Esophagus squamous epithelium (tissue), 5 donors: ENCODE measurements at places on chromosomes 6 and 20. TPM values are rescaled to one million over a fixed set of nuclear protein-coding genes. Genes with fewer than 3 reads are reported as not detected.

DNA sequence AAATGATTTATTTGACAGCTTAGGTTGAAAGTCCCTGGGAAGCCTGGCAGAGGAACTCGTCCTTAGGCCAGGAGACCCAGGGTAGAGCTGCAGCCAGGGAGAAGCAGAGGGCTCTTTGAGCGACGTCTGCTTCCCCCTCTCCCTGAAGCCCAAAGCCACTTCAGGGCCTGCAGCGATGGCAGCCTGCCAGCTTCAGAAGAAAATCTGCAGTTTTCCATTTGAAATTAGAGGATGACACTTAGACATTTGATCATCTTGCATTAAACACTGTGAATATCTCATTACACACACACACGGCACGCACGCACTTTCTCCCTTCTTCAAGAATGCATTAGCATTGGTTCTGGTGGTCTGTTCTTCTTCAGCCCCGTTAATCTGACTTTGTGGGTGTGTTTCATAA, 96.5 kb downstream of the PLEKHG1 start:
- DNase-seq: no peak

GRCh38 chr6:40187535-40188144, 253.4 kb upstream of the MOCS1 start:
- no peak for DNase-seq

MMP24 gene
- 0.06 TPM for total RNA-seq

- DNase-seq: no peak
Observed at GRCh38 chr6:126204598-126204997, 135.3 kb upstream of the CENPW start.

GRCh38 chr20:34180460-34181120, 60.6 kb upstream of the ASIP start:
- no peak for DNase-seq

PGK2 gene
- not detected for total RNA-seq

GRCh38 chr6:69894578-69895347, 28.4 kb downstream of the COL19A1 start:
- no peak for DNase-seq

DNA sequence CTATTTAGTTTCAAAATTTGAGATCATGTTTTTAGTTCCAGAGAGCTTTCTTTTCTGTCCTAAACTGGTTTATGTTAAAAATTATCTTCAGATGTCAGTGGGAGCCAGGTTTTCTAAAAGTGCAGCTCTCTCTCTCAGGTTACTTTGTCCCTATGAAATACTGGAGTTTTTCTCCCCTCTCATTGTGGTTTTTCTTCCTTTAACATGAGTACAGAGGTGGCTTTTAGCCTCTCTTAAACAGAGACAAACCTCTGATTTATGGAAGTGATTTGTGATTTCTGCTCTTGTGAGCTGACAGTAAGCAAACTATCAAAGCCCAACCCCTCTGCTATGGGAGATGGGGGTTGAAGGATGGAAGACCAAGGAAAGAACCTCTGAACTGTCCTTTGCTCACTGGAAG, 85.7 kb downstream of the LIN28B start:
- no peak for DNase-seq

- DNase-seq: no peak
Observed at GRCh38 chr6:21871831-21872230, 278.3 kb downstream of the SOX4 start.

DNA sequence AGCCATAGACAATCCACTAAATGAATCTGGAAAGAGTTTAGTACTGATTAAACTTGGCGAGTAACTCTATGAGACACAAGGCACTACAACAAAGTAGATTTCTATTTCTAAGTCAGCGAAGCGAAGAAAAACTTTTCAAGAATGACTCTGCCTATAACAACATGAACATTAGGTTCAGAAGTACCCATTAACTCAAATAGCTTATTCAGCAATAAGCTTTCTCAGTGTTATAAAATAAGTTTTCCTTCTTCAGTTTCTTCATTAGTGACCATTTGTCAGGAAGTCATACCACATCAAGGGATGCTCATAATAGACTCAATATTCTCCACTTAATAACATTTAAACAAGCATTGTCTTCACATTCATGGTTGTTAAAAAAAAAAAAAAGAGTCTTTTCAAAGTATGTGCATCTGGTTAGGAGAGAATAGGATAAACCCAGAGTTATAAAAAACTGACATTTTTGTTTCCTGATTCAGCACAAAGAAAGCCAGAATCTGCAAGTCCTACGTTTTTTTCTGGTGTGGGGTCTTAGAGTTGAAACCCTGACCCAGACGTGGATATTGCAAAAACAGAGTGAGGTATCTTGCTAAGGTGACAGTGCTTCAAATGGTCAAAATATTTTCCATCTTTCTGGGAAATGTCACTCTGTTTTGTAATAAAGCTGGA, 148.2 kb upstream of the PREP start:
- no peak for DNase-seq

CD40 gene
- 15.3 TPM for total RNA-seq

BNIP5 gene
- not detected for total RNA-seq

C20orf202 gene
- total RNA-seq: not detected

DNA sequence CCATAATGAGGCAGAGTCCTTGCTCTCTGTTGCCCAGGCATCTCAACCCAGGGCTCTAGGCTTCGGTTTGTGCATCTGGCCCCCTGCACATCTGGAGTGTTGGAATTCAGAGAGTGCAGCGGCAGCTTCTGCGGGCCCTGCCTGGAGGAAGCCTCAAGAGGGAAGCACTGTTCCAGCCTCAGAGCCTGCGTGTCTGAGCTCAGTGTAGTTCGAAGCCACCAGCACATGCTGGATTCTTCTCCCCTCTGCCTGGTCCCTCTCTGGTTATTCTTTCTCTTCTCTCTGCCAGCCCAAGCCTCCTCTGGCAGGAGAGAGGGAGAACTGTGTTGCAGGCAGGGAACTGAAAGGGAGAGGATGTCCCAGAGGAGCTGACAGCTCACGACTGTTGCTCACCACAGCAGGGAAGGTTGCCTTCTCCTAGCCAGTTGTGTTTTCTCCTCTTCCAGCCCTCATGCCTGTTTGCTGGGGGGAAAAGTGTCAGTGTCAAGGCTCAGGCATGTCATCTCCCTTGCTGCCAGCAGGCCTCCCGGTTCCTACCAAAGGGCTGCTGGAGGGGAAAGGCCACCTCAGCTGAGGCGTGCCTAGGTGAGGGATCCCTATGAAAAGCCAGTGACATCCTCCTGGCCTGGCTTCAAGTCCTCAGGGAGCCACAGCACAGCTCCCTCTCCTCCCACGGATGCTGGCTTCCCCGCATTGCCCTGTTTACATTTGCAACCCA, 126.0 kb upstream of the LRFN2 start:
- DNase-seq: no peak

PTCHD4 gene
- 0.19 TPM for total RNA-seq

ENPP5 gene
- 0.94 TPM for total RNA-seq

PABPC1L gene
- 5.9 TPM for total RNA-seq

GRCh38 chr6:14865531-14866100, 380.3 kb upstream of the JARID2 start:
- DNase-seq: no peak

C6orf141 gene
- total RNA-seq: 22.8 TPM

THBD gene
- 75.6 TPM for total RNA-seq

DNA sequence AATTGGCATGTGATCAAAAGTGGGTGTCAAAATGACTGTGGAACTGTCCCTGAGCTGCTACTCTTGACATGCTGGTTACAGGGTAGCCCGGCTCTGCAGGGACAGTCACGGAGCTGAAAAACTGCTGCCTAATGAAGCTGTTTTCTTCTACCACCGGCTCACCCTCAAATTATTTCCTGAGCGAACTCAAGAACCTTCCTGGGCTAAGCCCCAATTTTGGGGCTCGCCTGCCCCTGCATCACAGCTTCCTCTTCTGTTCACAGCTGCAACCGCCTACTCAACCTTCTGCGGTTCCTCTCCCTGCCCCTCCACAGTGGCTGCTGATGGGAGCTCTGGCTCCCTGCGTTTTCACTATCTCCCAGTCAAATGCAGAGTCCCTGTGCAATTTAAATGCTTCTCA, 110.8 kb upstream of the MLN start:
- no peak for DNase-seq

GSTA3 gene
- total RNA-seq: not detected

GRCh38 chr6:109052018-109052651, 42.5 kb downstream of the SESN1 start:
- no peak for DNase-seq

GRCh38 chr6:16849988-16850680, 88.9 kb upstream of the ATXN1 start:
- no peak for DNase-seq

DNA sequence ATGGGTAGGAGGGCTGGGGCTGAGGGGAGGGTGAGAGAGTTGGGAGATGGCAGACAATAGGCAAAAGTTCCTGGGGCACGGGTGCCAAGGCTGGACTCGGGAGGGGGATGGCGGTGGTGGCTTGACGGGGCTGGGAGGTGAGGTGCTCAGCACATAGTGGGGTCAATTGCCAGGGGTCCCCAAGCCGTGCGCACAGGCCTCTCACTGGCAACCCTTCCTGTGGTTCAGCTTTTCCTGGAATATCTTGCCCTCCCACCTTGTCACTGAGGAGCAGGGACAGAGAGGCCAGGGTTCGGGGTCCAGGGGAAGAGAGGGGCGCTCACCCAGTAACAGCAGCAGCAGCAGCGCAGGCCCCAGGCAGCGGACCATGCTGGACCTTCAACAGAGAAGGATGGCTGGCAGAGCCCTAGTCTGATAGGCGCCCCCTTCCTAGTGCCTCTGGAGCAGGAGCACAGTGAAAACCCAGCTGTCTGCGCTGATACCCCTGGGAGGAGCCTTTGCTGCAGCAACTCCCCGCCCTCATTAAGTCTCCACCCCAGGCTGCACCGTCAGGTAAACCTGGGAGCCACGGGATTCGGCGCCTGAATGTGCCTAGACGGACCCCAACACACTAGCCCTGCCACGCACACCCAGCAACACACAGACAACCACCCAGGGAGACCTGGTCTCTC, at the start of gene GFRA4:
Gene GFRA4 (minus strand): TSS at position 369 of the 671 bp plus-strand sequence. CDS start 0 bp downstream, at position 369.
- DNase-seq: no peak

DNA sequence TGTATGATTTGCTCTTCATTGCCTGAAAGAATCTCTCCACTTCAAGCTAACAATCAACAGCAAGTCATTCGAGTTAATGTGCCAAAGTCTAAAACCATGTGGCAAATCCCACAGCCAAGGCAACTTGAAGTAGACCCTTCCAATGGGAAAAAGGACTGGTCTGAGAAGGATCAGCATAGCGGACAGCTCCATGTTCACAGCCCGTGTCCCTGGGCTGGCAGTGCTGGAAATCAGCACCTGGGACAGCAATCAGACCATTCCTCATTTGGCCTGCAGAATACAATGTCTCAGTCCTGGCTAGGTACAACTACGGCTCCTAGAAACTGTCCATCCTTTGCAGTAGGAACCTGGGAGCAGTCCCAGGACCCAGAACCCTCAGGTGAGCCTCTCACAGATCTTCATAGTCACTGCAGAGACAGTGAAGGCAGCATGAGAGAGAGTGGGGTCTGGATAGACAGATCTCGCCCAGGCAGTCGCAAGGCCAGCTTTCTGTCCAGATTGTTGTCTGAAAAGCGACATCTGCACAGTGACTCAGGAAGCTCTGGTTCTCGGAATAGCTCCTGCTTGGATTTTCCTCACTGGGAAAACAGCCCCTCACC, 1.1 kb downstream of the GJA10 start:
- no peak for DNase-seq

DNA sequence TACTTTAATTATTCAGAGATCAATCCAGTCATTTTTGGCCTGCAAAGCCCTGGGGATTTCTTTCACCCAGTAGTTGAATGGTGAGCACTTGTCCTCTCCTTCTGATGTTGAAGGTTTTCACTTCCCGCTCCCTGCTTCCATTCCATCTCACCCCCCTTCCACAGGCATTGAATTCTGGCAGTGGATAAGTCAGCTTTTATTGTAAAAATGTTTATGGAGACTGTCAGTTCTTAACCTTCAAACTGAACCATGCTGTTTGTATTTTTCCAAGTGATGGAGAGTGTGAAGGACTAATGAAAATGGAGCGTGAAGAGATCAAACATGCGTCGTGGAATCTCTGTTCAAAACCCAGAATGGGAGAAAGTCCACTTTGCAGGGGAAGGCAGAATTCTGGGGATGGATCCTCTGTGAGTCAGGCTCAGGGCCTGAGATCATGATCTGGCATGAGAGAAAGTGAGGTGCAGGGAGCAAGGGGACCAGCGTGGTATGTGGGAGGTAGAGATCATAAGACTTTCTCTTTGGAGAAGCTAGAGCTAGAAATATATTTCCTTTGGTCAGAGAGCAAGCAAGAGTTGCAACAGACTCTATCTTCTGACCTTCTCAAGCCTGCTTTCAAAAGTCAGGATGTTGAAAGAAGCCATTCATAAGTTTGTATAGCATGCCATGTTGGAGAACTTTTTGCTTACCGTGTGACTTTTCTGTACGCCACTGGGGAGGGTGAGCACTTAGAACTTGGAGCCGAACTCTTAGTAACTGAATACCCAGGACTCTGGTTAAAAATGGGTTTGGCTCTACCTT, 30.2 kb downstream of the ISM1 start:
- DNase-seq: no peak

COL21A1 gene
- 1.3 TPM for total RNA-seq

NMBR gene
- total RNA-seq: not detected

ZNF311 gene
- 0.57 TPM for total RNA-seq

MAS1 gene
- not detected for total RNA-seq

SNAI1 gene
- 0.75 TPM for total RNA-seq

GPLD1 gene
- 1.9 TPM for total RNA-seq

DNA sequence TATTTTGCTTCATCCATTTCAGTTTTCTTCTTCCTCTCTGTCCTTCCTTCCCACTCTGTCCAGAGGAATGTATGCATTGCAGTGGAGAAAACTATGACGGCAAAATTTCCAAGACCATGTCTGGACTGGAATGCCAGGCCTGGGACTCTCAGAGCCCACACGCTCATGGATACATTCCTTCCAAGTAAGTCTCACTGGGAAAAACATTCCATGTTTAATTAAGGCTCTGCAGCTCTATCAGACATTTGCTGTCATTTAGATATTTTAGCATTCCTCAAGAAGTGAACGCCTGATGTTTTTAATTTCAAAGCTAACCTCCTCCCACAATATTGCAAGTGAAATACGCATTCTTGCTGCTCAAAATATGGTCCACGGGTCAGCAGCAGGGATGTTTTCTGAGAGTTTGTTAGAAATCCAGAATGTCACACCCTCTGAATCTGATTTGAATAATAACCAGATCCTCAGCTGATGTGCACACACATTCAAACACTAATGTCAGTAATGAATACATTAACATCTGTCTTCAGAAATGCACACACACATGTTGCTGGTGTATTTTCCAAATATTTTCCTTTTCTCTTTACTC, 12.8 kb downstream of the PLG start:
- DNase-seq: no peak

CSNK2A1 gene
- 86.3 TPM for total RNA-seq

TMEM200A gene
- total RNA-seq: not detected

STX7 gene
- 34.1 TPM for total RNA-seq
